ENCODE measurements at places on chromosomes 12 and 14.

- no peak for DNase-seq
Measured at GRCh38 chr14:52080808-52081755, 12.2 kb upstream of the NID2 start.

DNA sequence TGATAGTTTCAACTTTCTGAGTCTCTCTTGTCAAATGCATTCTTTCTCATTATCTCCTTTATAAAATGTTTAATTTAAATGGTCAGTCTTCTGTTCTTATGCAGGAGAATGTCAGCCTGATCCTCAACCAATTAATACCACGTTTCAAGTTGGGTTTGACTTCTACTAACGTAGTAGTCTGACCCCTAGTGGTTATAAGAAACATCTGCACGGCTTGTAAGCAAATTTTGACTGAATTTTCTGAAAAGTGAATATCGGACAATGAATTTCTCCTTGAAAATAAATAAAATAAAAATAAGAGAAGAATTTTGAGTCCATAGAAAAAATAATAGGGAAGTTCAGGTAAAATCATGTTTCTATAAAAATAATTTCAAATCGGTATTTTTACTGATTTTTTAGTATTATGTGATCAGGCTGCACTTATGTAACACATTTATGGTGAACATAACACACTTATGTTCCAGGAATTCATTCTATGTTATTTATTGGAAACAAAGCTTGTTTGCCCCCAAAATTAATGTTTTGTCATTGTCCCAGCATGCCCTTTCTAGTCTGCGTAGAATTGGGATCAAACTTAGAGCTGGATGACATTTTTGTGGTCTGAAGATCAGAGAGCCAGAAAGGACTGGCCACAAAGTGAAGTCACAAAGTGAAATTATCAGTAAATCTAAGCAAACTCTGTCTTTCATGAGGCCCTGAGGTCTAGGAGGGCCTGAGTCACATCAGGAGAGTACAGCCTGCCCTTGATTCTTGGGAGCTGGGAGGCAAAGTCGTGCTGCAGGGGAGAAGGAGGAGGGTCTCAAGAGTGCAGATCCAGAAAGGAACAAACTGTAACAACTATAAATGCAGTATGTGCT lies 101.2 kb upstream of the STXBP6 start:
- peak; percentile 20 for DNase-seq

- DNase-seq: no peak
Measured at GRCh38 chr14:44720707-44721106, 213.6 kb upstream of the FSCB start.

DNA sequence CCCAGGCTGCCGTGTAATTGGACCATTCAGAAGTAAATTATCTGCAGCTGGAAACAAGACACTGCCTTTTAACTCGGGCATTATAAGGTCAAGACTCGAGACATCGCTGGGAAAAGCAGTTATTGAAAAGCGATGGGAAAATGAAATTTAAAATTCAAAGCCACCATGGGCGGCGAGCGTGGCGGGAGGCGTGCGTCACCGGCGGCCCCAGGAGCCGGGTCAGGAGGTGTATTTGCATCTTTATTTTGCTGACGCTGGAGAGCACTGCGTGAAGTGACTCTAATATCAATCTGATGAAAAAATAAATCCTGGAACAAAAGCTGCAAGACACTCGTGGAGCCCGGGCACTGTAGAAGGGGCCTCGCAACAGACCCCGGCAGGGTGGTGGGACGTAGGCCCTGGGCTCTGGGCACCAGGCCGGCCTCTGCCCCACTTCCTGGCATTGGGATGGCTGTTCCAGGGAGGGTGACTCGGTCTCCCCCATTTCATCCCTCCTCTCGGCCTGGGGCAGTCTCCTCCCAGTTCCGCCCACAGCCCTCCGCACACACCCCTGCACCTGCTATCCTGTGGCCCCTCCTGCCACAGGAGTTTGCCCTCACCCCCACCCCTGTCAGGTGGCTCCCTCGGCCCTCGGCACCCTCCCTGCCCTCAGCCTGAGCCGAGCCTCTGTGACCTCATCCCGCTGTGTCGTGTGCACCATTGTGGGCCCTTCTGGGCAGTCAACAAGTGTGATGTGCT lies 196.2 kb downstream of the KIF26A start:
- no peak for DNase-seq

- peak; percentile 44 for DNase-seq
Measured at GRCh38 chr12:104372061-104372720, 68.7 kb downstream of the EID3 start.

DNA sequence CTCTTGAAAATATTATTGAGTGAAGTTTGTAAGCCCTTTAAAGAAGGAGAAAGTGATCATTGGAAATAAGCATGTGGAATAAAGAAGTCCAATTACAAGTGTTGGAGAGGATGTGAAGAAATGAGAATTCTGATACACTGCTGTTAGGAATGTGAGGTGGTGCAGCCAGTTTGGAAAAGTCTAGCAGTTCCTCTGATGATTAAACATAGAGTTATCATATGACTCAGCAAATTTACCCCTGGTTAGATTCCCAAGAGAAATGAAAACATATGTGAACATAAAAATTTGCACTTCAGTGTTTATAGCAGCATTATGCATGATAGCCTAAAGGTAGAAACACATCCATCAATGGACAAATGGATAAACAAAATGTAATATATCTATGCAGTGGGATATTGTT lies 319.9 kb downstream of the AEBP2 start:
- no peak for DNase-seq

DNA sequence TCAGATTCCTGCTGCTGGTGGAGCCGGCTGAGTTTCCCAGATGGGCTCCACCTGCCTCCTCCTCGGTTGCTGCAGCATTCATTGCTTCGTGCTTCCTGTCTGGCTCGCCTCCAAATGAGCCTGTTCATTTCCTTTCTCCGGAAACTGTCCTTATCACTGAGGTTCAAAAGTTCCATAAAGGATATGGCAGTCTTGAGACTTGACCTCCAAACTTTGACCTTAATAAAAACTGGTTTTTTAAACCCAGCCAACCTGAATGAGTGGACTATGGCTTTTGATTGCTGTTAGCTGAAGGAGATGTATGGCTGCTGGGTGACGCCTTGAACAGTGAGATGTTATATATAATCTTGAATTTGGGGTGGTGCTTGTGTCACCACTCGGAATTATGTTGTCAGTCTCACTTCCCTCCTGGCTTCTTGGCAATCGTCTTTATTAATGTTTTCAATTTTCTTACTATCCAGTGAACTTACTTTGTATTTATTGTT lies 62.7 kb downstream of the RASSF3 start:
- DNase-seq: peak; percentile 68

DNA sequence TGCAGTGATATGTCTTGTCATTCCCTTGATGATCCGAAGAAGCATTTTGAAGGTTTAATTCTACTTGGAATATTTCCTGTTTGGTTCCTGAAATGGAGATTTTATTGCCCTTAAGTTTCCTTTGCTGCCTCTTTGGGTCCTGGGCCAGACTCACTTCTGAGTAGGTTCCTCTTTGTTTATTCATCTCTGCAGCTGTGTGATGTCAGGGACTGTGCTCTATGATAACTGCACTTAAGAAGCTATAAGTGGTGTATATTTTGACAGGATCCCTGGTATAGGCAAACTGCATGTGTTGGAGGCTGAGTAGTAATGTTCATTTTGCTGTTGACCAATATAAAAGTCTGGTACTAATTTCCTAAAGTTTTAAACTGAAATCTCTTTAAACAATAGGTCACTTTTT lies at the start of gene KLRC4:
Gene KLRC4, minus strand, starts transcription at position 366 of the 400 bp plus-strand sequence. Its CDS starts 182 bp downstream, at position 184.
- DNase-seq: peak; percentile 79

- DNase-seq: no peak
Measured at GRCh38 chr14:42911642-42912041, 1305.0 kb downstream of the LRFN5 start.

DNA sequence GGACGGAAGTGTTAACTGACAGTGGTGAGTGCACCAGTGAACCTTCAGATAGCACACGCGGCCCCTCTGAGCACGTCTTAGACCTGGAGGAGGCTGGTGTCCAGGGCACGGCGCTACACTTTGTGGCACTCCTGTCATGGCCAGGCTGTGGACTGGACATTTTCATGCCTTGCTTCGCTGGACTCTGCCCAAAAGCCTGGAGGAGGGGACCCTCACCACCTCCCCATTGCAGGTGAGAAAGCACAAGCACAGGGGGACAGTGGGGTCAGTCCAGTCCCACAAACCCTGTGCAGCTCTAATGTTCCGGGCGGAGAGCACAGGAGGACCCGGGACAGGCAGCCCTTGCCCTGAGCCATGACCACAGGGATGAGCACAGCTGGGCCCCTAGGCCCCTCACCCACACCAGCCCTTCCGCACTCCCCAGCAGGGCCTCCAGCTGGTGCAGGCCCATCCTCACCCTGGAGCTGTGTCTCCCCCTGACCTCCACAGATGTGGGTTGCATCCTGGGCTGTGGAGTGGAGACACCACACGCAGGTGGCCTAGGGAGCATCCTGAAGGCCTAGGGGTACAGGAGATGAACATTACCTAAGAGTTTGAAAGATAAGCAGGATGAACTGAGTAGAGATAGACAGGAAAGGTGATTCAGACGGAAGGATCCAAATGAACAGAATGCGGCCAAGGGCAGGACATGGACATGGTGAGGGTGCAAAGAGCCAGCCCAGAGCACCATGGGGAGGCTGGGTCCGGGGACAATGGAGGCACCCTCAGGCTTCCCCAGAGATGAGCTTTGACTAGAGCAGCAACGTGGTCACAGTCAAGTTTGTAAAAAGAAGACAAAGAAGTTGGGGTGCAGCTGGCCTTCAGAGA lies 132.8 kb downstream of the BCL11B start:
- DNase-seq: no peak

- no peak for DNase-seq
Measured at GRCh38 chr12:74499192-74499591, 38.4 kb upstream of the ATXN7L3B start.

GRCh38 chr14:98931911-98932310 lies 340.1 kb downstream of the BCL11B start:
- no peak for DNase-seq

DNA sequence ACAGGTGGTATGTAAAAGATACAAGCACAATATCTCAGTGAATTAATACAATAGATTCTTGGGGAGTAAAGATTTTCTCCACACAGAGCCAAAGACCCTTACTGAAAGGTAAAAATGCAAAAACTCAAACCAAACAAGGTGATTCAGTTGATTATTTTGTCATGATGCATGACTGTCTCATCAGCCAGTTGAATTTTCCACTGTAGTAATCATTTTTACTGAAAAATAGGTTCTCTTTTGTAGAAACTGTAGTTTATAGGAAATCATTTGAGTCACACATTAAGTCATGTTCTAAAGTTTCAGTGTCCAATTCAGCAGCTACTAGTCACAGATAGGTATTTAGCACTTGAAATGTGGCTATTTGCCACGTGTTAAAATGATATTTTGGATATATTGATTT lies 53.6 kb downstream of the PPFIA2 start:
- no peak for DNase-seq

DNA sequence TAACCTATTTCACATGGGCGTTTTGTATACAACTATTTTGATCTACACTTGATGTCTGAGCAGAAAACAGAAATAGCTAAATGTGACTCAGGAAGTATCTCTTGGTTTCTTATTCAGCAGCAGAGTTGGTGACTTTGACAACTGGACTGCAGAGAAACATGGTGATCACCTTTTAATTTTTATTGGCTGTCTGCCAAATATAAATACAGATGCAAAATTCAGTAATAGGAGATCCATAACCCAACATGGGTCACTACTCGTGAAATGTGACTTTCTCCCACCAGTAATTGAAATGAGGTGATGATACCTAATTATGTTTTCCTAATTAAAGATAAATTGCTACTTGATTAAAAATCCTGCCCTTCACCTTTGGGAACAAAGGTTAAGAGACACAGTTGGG lies 487.1 kb downstream of the NELL2 start:
- DNase-seq: no peak

DNA sequence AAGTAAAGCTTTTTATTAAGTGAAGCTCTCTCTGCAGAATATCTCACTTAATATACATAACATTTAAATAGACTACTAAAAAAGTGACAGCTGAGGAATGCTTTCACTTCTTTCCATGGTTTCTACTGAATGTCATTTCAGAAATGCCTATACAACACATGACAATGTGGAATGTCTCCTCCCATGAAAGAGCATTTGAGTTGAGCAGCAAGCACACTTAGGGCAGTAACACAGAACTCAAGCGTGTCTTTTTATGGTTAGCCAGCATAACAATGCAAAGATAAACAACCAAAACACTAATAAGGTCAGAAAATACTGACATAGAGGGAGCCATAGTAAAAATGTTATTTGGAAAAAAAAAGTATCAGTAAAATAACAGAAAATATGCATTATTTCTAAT lies 9.4 kb downstream of the PPP1R12A start:
- no peak for DNase-seq
